Lung microvascular endothelial cell (primary cell): ENCODE measurements at places on chromosomes 16 and 17. TPM values are rescaled to one million over a fixed set of nuclear protein-coding genes. Genes with fewer than 3 reads are reported as not detected.

- DNase-seq = no peak
Observed at GRCh38 chr17:80253631-80254395, 6.8 kb upstream of the RNF213 start.

The SLC35G6 gene
- not detected in 2 replicates for total RNA-seq

The MAPT gene
- under 0.01 TPM in 2 replicates for total RNA-seq

The CMTM1 gene
- total RNA-seq = 1.5 and 1.8 TPM in 2 replicates

GRCh38 chr17:416293-417206 lies 63.9 kb upstream of the RPH3AL start:
- no peak for DNase-seq

- DNase-seq = no peak
Observed at GRCh38 chr17:784143-784542, 2.0 kb downstream of the MRM3 start.
